ENCODE measurements at places on chromosomes 13 and 19.

- no peak for DNase-seq
Measured at GRCh38 chr13:24649688-24650043, 30.5 kb upstream of the ATP12A start.

GRCh38 chr13:94394723-94395122 is 84.8 kb downstream of the DCT start:
- DNase-seq = no peak

DNA sequence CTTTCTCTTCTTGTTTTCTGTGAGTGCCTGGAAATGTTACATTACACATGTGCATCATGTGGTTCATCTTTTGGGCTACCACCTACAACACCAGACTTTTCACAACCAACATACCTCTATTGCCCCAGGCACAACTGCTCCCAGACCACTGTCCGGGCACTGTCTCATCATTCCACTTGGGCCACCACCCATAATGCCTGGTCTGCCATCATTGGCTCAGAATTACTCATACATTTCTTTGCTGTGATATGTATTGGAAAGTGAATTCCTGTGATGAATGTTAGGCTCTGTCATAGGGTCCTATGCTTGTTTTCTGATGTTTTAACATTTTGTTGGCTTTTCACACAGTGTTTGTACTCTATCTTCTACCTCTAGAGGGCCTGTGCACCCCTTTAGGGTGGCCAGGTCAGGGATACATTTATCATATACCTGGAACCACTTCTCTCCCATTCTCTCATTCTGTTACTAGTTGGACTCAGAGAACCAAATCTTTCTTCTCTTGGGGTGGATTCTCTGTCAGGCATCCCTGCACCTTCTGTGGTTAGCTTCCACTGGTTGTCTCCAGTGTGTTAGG is 172.8 kb downstream of the NHLRC3 start:
- no peak for DNase-seq

GRCh38 chr19:19817357-19817756 is 4.2 kb downstream of the ZNF506 start:
- no peak for DNase-seq

GRCh38 chr13:48142436-48142835 is 47.5 kb upstream of the MED4 start:
- DNase-seq = no peak

DNA sequence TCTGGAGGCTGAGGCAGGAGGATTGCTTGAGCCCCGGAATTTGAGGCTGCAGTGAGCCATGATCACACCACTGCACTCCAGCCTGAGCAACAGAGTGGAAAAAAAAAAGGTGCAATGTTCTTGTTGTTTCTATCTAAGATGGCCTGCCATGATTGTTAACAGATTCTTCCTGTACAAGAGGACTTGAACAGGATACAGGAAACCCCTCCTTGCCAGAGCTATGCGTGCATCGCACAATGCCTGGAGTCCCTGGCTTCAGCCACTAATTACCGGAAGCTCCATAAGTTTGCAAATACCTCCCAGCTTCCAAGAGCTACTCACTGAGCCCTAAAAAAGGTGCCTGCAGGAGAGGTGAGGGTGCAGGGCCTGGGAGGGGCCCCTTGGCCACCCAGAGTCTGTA is 13.1 kb upstream of the HIF3A start:
- DNase-seq = no peak

- no peak for DNase-seq
Measured at GRCh38 chr19:16470541-16470910, 1.2 kb downstream of the EPS15L1 start.

- no peak for DNase-seq
Measured at GRCh38 chr13:46720189-46720588, 76.8 kb downstream of the ESD start.

DNA sequence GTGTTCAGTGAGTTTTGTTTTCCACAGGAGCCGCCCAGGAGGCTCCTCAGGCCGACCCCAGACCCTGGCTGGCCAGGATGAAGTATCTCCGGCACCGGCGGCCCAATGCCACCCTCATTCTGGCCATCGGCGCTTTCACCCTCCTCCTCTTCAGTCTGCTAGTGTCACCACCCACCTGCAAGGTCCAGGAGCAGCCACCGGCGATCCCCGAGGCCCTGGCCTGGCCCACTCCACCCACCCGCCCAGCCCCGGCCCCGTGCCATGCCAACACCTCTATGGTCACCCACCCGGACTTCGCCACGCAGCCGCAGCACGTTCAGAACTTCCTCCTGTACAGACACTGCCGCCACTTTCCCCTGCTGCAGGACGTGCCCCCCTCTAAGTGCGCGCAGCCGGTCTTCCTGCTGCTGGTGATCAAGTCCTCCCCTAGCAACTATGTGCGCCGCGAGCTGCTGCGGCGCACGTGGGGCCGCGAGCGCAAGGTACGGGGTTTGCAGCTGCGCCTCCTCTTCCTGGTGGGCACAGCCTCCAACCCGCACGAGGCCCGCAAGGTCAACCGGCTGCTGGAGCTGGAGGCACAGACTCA is 12.9 kb downstream of the B3GNT3 start:
- DNase-seq = no peak

GRCh38 chr19:17235971-17236777 is 9.5 kb downstream of the NR2F6 start:
- DNase-seq = peak; percentile 46

DNA sequence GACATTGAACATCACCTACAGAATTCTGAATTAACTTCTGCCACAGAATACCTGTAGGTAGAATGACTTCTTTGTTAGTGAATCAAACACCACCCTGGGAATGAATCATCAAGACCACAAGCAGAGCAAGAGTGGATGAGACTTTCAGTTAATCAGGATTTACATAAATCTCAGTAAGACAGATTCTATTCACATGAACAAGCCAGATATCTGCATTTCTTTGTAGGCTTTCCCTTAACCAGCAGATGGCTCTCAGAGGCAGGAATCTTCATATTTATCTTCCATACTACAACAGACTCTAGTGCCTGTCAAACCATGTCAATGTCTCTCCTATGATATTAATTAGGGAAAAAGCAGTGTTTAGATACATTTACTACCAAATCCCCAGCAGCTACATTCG is 412.1 kb downstream of the KLF12 start:
- no peak for DNase-seq

- no peak for DNase-seq
Measured at GRCh38 chr13:94825507-94825906, 113.2 kb upstream of the SOX21 start.

DNA sequence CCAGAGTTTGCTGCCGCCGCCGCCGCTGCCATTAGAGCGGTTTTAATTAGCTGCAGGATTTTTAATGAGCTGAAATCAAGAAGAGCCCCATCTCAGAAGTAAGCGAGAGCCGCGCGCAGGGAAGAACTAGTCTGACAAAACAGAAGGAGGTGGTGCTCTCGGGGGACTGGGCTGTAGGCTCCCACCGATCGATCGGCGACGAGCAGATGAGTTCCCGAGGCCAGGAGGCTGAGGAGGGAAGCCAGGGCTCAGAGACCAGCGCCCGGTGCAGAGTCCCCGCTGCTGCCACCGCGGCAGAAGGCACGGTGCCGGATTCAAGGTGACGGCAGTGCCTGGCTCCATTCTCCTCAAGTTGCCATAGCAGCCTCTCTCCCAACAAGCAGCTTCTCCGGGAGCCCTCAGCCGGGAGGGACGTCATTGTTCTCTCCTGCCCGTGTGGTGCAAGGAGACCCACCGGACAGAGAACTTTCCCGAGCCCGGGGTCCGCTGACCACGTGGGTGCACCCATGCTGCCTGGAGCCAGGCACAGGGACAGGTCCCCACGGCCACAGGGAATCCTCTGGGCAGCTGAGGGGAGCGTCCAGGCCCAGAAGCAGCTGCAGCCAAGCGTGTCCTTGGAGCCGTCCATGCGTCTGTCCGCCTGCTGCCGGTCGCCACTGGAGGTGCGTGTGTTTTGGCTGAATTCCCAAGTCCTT is 62.9 kb downstream of the CHST8 start:
- DNase-seq = no peak

DNA sequence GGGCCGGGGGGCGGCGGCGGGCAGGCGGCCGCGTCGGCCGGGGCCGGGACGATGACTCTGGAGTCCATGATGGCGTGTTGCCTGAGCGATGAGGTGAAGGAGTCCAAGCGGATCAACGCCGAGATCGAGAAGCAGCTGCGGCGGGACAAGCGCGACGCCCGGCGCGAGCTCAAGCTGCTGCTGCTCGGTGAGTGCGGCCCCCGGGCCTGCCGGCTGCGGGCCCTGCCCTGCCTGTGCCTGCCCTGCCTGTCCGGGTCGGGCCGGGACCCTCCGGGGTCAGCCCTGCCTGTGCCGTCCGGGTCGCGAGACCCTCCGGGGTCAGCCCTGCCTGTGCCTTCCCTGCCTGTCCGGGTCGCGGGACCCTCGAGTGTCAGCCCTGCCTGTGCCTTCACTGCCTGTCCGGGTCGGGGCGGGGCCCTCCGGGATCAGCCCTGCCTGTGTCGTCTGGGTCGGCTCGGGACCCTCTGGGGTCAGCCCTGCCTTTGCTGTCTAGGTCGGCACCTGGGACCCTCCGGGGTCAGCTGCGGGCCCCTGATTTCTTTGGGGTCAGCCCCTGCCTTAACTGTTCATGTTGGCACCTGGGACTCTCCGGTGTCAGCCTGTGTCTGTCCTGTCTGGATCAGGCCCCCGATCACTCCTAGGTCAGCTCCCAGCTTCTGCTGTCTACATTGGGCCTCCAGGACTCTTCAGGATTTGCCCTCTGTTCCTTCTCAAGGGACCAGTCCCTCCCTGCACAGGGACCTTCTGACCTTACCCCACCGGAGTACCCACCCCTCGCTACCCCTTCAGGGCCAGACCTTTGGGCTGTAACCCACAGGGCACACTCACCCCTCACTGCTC is 659 bp downstream of the GNA11 start:
- DNase-seq = peak; percentile 55

GRCh38 chr13:38566519-38566918 is 120.4 kb upstream of the FREM2 start:
- DNase-seq = no peak

DNA sequence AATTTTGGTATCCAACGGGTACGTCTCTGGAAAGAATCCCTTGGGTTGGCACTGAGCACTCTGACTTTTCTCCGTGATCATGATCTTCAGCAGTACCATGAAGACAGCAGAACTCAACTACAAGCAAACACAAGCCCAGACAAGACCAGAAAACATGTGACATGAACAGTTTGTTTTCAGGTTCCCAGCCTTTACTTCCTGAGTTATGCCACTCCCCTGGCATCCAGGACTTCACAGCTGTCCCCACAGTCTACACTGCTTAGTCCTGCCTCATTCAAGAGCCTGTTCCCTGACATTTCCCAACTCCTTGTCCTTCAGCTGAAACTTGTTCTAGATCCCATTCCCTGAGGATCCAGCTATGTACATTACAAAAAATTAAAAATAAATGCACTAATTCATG is 4.9 kb upstream of the N4BP2L1 start:
- DNase-seq = peak; percentile 54

DNA sequence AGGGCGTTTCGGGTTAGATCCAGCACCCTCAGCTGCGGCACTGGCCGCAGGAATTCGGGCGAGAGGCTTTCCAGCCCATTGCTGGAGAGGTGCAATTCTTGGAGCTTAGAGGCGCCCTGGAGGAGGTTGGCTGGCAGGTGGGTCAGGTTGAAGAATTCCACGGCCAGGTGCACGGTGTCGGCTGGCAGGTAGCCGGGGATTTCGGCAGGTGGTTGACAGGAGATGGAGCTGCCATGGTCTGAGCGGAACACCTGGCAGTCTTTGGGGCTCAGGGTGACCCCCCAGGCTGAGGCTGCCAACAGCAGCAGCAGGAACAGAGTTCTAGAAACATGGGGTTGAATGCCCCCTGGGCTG is 1.3 kb downstream of the LRG1 start:
- no peak for DNase-seq

GRCh38 chr19:15587663-15588062 is 27.4 kb upstream of the CYP4F8 start:
- no peak for DNase-seq

- peak; percentile 93 for DNase-seq
Measured at GRCh38 chr19:961866-962620, 22.1 kb upstream of the WDR18 start.

GRCh38 chr19:52748336-52748950 is 13.6 kb upstream of the ZNF611 start:
- peak; percentile 67 for DNase-seq

- no peak for DNase-seq
Measured at GRCh38 chr19:45812297-45812696, 2.8 kb downstream of the RSPH6A start.

DNA sequence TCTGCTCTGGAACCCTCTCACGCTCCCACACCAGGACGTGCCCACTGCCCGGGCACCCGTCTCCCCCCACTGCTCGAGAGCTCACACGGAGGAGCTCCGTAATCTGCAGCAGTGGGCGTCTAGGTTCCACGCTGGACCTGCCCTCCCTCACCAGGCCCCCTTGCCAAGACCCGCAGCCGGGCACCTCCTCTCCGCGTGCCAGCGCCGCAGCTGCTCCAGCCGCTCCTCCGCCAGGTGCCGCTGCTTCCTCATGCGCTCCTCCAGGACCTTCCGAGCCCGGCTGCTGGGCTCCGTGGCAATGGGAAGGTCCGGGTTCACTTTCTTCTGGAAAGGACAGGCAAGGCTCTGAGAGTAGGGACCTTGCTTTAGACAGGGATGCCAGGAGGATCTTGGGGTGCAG is 35.0 kb upstream of the MATK start:
- DNase-seq = no peak

DNA sequence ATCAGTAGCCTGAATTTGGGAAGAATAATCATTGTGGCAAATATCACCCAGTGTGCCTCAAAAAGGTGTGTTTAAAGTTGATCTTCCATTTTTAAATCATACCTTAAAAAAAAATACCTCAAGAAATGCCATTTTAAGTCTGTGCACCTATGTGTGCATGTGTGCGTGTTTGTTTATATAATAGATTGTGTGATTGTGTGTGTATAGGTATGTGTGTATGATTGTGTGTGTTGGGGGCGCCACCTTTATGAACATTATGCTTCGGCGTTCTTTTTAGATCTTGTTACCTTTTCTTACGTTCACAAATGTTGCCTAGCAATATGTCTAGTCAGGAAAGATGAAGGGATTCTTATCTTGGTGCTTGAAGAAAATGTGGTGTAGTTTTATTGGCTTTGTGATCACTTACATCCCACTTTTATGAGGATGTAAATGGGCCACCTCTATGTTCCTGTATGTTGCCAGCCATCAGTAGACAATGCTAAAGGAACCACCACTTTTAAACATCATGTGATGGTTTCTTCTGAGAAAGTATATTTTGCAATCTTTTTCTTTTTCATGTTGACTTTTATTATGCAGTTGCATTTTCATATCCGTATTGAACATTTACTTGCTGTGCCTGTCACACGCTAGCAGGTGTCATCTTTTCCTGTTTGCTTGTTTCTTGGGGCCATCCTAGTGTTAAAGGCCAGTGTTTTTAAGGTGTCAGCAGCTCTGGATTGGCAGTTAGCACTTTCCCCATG is 2.2 kb upstream of the IRS2 start:
- DNase-seq = no peak

Measured in hematopoietic multipotent progenitor cell treated with erythropoietin and hydrocortisone succinate and interleukin-3 and kit ligand, for 8 days (in vitro differentiated cells).